ENCODE measurements at places on chromosomes 5 and 9. TPM values are rescaled to one million over a fixed set of nuclear protein-coding genes. Genes with fewer than 3 reads are reported as not detected.

MARCOL gene
- total RNA-seq = not detected

SMIM33 gene
- not detected for total RNA-seq

SPATA31A5 gene
- not detected for total RNA-seq

C5orf58 gene
- not detected for total RNA-seq

TMEM174 gene
- not detected for total RNA-seq

ZNF454 gene
- 4.9 TPM for total RNA-seq

DDX4 gene
- not detected for total RNA-seq

SLCO4C1 gene
- 1.2 TPM for total RNA-seq

SPATA31A1 gene
- total RNA-seq = not detected

KLF4 gene
- 33.1 TPM for total RNA-seq

DNA sequence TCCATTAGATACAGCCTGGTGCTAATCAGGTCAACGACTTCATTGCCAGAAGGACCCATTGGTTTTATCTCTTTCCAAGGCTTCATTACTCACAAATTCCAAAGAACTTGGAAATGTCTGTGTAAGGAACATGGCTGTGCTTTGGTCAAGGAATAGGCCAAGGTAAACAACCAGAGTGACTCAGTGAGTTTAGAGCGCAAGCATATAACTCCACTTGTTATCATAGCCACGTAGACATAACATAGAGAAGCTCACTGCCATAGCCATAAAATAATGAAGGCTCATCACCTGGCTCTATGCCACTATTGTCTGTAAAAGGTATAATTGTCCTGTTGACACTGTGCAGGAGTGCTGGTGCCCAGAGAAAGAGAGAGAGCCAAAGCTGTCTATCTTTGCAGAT lies 139.3 kb upstream of the PLCXD3 start:
- no peak for DNase-seq

DNA sequence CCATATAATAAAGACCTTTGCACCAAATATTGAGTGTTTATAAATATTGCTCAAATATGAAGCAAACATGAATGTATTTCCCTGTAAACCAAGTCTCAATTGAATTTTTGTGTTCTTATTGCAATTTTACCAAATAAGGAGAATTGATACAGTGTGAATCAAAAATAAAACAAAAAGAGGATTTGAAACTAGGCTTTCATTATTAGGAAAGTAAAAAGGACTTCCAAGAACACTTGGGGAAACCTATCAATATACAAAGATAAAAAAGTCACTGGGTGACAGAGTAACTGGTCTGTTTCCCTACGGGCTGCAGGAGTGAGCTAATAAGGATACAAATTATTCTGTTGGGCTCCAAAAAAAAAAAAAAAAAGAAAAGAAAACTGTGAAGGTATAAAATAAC lies 44.8 kb upstream of the SNX2 start:
- DNase-seq = no peak

DNA sequence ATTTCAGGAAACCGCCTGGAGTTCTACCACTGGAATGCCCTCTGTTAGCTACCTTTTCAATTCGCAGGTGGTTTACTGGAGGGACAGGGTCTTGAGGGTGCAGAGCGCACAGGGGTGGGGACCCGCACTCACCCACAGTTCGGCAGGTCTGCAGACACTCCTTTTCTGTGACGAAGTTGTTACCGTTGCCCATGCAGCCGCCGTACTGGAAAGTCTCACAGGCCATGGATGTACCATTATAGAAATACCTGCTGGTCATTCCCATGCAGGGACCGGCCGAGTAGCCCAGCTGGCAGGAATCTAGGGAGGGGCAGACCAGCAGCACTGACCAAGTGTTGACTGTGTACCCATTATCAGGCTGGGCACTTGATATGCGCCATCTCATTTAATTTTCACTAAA lies 16.8 kb downstream of the AMBP start:
- no peak for DNase-seq

- no peak for DNase-seq
These were observed 17.2 kb downstream of the UBE2D2 start for GRCh38 chr5:139578325-139578724.

GRCh38 chr5:83026516-83026915 lies 50.7 kb downstream of the TMEM167A start:
- no peak for DNase-seq

- no peak for DNase-seq
These were observed 114.4 kb downstream of the VPS13A start for GRCh38 chr9:77291714-77292113.

DNA sequence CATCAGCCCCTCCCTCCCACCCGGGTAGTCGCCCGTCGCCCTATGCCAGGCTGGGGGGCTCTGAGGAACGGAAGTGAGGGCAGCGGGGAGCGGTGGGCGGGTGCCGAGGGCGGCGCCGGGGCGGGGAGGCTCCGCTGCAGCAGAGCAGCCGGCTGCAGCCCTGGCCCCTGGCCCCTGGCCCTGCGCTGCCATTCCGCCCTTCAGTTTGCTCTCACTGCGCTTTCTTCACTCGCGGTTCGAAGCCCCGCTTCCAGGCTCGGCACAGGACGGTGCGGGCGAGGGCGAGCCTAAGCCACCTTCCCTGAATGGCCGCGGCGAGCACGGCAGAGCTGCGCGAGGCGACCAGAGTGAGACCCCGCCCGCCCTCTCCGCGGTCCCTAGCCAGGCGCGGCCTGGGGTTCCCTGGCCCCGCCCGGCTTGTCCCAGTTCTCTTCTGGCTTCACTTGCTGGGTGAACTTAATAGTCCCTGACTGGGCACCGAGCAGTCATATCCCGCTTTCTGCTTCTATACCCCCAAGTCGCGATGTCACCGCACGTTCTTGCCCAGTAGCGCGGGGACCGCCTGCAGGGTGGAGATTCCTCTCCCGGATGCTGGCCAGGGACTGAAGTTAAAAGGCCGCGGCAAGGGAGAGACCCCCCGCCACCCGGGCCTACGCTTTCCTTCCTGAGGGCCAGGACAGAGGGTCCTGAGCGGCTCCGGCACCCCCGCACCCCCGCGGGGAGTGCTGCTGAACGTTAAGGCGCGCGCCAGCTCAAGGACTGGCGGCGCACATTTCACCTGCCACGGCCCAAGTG lies 623 bp upstream of the TRIM36 start:
- DNase-seq = no peak

DNA sequence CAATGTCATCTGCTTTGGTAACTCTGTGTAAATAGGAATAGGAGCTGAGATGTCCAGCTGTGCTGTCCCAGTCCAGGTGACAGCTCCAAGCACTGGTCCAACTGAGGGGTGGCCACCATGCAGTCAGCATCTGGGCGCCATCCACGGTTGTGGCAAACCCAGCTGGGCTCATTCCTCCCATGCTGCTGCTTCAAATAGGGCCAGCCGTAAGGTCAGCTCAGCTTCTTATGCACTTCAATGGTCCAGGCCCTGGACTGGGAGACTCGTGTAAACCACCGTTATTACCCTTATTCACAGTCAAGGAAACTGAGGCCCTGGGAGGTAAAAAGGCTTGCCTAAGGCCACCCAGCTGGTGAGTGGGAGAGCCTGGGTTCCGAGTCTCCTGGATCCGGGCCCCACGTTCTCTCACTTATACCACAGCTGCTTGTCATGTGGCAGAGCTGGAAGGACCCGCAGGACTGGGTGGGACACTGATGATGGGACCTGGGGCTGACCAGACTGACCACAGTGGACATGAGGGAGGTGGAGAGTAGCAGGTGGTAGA lies 38.7 kb upstream of the ANGPTL2 start:
- DNase-seq = no peak

- no peak for DNase-seq
These were observed 147.0 kb downstream of the GLIS3 start for GRCh38 chr9:4152876-4153275.

GRCh38 chr5:86968301-86968753 lies 299.4 kb upstream of the RASA1 start:
- DNase-seq = no peak

DNA sequence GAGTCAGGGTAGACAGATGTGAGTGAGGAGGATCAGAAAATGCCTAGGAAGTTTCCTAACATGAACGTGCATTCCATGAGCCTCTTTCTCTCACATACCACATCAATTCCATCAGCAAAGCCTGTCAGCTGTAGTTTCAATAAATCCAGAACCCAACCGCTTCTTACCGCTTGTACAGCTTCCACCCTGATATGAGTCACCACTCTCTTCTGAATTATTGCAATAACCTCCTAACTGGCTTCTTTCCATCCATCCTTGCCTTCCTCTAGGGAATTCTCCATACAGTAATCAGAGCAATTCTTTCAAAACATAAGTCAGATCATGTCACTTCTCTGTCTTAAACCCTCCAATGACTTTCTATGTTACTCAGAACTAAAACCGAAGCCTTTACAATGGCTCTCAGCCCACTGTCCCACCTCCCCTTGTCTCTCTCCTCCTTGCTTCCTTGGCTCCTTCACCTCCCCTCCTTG lies 8.1 kb upstream of the RAD23B start:
- DNase-seq = no peak

DNA sequence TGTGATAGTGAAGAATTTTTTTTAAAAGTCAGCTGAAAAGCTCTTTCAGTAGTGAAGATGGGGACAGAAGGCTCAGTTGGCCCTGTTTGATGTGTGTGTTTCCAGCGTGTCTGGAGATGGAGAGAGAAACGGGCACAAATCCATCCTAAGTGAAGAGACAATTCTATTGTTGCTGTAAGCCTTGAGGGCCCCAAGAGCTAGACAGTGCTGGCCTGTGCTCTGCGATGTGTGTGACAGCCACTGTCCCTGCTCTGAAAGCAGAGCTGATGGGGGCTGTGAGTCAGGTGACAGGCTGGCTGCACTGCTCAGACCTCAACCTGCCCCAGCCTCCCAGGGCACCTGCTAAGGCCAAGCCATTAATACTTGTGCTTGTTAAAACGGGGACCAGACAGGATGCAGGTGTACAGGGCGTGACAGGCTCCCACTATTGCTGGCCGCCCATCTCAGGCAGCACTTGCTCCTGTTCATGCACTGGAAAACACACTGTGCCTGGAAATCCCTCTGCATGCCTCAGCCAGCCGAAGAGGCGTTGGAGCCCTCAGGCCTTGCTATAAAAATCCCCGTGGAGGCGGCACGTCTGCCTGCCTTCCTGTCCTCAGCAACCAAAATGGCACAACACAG lies 44.6 kb upstream of the SEMA4D start:
- no peak for DNase-seq

DNA sequence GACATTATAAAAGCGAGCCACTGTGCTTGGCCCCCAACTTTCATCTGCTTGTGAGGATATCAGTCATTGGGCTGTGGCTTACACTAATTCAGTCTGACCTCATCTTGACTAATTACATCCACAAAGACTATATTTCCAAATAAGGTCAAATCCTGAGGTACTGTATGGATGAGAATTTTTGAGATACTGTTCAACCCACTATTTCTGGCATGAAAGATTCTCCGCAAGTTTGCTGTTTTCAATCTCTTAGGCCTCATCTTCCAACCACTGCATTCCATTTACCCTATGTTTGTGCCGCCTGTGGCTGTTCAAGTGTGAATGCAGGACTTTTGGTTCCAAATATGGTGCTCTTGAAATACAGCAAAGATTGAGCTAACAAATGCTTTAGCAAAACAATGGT lies 400.9 kb upstream of the SGCD start:
- no peak for DNase-seq

DNA sequence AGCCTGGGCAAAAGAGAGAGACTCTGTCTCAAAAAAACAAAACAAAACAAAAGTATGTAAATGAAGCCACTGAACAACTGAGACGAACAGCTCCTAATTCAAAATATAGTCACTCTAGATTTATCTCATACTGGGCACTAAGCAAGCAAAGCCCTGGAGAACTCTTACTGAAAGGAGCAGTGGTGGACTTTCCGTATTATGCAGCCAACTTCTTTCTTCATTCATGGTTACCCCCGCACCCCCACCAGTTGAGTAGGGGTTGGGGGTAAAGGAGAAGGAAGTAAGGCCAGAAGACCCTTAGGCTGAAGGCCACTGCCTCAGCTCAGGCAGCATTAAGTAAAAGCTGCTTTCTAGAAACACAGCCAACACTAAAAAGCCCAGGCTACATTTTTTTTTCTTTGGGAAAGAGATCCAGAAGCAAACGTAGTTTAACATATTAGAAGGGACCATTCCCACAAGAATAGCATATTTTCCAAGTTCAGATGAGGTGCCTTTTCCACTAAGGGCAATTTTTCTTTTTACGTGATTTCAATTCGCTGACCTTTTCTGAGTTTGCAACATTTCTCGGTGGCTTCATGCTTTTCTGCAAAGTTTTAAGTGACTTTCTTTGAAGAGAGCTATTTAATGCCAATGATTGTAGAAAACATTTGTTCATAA lies 55.3 kb downstream of the MAPKAP1 start:
- no peak for DNase-seq

DNA sequence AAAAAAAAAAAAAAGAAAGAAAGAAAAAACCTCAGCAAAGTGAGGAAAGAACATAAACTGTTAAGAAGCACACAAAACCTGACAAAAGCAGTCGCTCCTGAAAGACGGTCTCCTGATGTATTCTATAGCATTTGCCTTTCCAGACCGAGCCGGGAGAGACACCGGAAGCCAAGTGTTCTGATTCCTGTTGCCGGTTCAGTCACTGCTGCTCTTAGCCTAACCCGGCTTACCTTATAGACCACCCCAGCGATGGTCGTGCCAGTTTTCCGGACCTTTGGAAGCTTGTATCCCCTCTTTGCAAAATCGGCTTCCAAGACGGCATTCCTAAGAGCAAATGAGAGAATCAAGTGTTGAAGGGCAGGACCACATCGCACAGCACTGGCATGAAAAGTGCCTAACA lies 630 bp downstream of the PSMB7 start:
- DNase-seq = no peak

GRCh38 chr9:84123648-84124406 lies 143.2 kb downstream of the RMI1 start:
- no peak for DNase-seq

DNA sequence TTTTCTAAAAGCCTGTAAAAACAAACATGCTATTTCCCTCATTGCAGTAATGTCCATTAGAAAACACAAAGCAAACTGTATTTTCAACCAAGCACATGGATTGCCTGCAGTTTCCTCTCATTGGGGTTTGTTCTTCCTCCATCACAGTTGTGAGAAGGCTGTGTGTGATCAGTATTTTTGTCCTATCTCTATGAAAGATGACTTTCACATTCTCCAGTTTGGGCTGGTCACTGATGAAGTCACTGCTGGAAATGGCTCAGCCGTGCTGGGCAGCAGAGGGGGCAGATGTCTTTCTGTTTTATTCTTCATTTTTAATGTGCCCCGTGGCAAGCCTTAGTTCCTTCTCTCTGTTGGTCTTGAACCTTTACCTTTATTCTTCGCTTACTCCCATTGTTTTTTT lies 288.9 kb upstream of the MPDZ start:
- DNase-seq = no peak

GRCh38 chr5:80198399-80198798 lies 57.4 kb downstream of the SERINC5 start:
- DNase-seq = no peak

DNA sequence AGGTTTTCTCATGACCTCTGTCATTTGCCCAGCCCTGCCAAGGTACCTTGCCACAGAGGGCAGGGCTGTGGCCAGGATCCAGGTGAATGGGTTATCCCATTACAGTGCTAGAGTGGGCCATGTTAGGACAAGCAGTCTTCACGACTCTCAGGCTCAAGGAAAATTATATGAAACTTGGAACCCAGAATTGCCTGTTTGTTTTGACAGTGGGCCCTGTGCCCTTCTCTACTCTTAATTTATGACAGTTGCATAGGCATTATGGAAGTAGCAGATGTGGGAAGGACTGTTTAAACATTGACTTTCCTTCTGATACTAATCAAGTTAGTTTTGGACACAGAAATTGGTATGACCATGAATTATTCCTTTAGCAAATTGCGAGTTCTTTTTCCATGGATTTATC lies 41.7 kb downstream of the ITGA2 start:
- no peak for DNase-seq
